SW480 (cell line): ENCODE measurements at places on chromosomes 5 and 9.

- no peak for DNase-seq
Observed at GRCh38 chr5:118006219-118006618, 982.1 kb downstream of the DTWD2 start.

- DNase-seq, result no peak
Observed at GRCh38 chr5:113075019-113075418, 98.4 kb downstream of the DCP2 start.

DNA sequence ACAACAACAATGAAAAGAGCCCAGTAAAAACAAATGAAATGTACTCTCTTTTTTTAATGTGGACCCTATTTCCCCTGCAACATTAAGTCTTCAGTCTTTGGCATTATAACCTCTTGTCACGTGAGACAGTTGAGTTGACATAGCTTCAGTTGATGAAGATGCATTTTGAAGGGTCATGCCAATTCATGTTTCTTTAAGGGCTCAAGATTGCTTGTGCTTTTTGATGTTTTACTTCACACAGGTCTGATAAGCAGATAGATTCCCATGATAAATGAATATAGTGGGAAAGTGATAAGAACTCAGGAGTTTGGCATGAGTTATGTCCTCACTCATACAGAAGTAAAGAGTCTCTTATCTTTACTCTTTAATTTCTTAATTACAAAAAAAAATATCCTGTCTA lies 229.4 kb downstream of the SNCAIP start:
- DNase-seq, result no peak

DNA sequence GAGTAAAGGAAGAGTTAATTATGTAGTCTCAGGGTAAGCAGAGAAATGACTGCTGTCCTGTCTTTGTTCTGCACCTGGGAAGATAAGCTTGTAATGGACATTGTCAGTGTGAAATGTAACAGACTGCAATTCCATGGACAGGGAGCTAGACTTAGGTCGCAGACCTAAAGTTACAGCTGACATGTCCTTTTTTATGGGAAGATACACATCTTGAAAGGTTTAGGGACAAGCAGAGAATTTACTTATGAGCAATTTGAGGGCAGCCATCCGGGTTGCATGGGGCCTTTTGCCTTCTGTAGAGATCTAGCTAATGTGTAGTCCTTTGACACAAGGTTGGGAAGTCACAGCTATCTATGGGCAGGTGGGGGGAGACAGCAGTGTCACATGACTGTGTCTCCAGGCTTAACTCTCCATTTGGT lies 85.7 kb downstream of the SERINC5 start:
- no peak for DNase-seq
